GM13976 (cell line): ENCODE measurements at places on chromosomes 13 and 19.
A peak's percentile ranks its signal among the peaks of the same experiment; 100 is the strongest.

GRCh38 chr19:58570770-58571574 lies 2.2 kb downstream of the MZF1 start:
- no peak for DNase-seq

GRCh38 chr13:97561182-97561581 lies 127.2 kb downstream of the RAP2A start:
- DNase-seq, result no peak

- DNase-seq, result no peak
Measured at GRCh38 chr13:100179276-100179675, 90.4 kb downstream of the PCCA start.

DNA sequence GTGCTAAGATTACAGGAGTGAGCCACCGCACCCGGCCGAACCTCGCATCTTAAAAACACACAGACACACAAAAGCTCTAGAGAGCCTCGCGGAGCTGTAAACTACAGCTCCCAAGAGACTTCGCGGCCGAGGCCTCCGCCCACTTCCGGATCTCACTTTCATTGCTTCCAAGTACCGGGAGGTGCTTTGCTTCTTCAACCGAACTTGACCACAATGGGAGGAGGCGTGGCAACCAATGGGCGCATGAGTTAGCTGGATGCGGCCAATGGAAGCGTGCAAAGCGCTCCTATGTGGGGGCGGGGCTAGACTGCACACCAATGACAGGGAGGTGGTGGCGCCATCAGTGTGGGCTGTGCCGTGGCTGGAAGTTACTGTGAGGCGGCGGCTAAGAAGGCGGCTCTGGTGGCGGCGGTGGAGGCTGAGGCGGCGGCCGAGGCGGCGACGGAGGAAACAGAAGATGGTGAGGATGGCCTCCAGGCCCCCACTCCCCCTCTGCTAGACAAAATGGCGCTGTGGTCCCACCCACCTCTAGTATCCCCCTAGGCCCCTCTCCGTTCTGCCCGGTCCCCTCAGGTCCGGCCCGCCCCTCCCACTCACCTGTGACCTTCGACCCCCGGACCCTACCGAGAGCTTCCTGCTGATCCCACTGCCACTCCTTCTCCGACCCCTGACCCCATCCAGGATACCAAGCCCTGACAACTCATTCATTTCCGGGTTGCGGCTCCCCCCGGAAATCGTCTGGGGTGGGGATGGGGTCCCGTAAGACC lies at the start of gene DDA1:
TSS of gene DDA1 (plus strand) at position 366 of the 767 bp plus-strand sequence. CDS start at position 458, 92 bp downstream.
- DNase-seq, result peak; percentile 99

- no peak for DNase-seq
Measured at GRCh38 chr13:89214185-89214584, 1543.0 kb downstream of the SLITRK5 start.
